ENCODE measurements at places on chromosomes 12 and 14. TPM values are rescaled to one million over a fixed set of nuclear protein-coding genes. Genes with fewer than 3 reads are reported as not detected.
A peak's percentile ranks its signal among the peaks of the same experiment; 100 is the strongest.

Gene CBLN3
- 0.15 TPM for total RNA-seq

Gene SLC25A47
- not detected for total RNA-seq

DNA sequence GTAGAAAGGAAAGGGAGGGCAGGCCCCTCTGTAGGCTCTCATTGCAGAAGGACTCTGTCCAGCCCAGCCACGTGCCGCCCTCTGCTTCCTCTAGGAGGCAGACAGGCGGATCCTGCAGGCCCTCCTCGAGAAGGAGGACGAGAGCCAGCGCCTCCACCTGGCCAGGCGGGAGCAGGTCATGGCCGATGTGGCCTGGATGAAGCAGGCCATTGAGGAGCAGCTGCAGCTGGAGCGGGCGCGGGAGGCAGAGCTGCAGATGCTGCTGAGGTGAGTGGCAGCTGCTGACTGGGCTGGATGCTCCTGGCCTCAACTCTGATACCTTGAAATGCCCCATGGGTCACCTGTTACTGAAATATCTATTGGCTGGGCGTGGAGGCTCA is 10.9 kb downstream of the TCHP start:
- peak; percentile 21 for DNase-seq

Gene PAH
- not detected for total RNA-seq

Gene MIS18BP1
- 21.6 TPM for total RNA-seq

GRCh38 chr12:52692254-52692653 is 11.1 kb downstream of the KRT77 start:
- DNase-seq: no peak

Gene PGF
- total RNA-seq: 9.3 TPM
